ENCODE measurements at places on chromosomes 7 and 10.

GRCh38 chr10:51008346-51008745 lies 65.9 kb upstream of the PRKG1 start:
- DNase-seq, result no peak

- DNase-seq, result no peak
These were observed 1169.9 kb downstream of the TYW1 start for GRCh38 chr7:68166525-68166924.

DNA sequence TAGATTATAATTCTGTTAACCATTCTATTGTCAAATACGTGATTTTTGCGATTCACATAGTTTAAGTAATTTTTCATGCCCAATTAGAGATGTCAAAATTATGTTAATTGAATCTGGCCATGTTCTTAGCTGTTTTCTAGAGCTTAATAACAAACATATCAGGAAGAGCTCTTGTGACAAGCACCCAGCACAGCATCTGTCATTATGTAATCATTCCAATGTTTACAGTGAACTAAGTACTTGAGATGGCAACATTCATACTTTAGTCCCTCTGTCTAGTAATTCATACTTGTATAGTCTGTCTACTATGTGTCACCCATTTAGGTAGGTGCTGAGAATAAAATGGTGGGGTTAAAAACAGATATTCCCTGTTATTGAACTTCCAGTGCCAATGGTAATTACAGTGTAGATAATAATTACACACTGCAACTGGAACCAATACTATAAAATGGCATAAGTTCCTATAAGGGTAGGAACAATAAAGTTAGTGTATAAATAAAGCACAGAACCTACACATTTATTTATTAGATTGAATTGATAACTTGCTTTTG lies 55.2 kb downstream of the ZEB1 start:
- no peak for DNase-seq

GRCh38 chr10:121594623-121595350 lies 3.5 kb downstream of the FGFR2 start:
- no peak for DNase-seq

DNA sequence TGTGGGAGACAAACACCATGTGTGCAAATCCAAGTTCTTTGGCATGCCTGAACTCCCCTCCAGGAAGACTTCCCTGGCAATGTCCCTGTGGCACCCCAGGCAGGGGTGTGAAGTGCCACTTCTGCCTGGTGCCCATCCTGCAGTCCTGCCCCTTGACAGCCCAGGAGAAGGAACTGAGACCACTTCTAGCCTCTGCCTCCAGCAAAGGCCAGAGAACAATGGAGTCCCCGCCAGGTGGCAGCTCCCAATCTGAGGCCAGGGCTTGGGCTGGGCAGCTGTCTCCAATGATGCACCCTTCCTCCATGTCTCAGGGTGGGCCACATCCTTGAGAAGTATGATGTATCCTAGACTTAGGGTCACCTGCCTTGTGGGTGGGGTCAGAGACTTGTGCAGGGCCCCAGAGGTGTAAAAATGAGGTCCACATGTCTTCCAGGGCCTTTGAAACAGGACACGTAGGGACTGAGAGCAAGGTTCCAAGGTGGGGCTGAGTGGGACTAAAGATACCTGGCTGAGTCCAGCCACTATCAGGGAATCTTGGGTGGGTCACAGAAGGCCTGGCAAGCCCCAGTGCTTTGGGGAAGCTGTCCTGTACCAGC lies 5.5 kb downstream of the FXYD4 start:
- no peak for DNase-seq

GRCh38 chr10:64112701-64113355 lies 591.6 kb downstream of the REEP3 start:
- no peak for DNase-seq

DNA sequence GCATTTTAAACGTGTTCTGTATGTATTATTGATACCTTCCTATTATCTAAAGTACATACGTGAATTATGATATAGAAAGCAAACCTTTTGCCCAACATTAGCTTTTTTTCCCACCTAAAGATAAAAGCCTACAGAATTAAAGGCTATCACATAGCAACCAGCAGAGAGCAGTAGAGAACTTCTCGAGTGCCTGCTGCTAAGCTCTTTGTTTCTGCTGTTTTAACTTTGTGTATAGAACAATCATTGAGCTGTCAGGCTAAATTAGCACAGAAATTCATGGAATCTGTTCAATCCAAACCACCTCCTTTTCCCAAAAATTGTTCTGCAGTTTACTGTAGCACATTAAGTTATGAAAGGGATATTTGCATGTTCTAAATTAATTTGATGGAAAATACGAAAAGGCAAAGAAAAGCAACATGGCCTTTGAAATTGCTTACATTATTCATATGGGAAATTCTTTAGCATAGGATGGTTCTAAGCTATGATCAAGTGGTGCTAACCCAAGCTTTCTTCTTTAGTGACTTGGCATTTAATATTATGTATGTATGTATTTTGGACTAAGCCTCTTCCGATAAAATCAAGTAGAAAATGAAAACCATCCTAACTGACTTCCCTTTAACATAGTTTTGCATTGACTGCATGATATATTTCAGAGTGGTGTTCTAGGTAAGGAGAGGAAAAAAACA lies 1288.5 kb downstream of the GATA3 start:
- peak; percentile 68 for DNase-seq

- no peak for DNase-seq
These were observed 56.1 kb downstream of the GPR85 start for GRCh38 chr7:113030489-113030888.

DNA sequence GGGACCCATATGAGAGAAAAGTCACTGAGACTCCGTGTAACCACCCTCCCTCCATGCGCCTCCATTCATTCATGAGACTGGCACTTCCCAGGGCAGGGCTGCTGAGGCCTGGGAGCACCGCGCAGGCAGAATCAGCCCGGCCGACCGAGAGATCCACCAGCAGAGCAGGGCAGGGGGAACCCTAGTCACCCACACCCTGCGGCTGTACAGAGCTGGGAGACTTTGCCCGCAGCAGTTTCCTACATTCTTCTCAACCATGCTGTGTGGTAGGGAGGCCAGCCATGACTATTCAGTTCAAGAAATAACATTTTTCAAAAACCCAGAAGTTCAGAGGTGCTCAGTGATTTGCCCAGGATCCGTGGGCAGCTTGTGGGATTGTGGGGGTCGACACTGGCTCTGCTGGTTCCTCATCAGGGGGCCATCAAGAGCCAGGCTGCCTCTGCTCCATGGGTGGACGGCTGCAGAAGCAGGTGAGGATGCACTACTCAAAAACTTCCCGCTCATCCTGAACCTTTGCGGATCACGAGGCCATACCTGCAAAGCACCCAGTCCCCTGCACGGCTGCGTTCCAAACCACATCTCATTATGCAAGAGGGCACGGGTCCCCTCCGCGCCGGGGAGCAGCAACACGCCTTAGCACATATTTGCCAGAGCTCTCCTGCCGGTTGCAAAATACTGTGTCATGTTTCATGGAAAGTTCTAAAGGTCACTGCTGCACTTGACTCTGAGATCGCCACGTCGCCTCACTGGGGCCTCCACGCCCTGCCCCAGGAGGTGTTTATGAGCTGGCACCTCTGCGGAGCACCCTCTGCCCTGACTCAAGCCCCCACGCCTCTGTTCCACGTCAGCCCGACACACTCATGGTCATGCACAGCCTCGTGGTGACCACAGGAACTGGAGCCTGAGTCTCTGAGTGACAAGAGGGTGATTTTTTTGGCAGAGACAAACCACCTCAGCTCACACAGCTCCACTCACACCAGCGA lies 132.0 kb downstream of the PRKAG2 start:
- DNase-seq, result no peak

- peak; percentile 52 for DNase-seq
These were observed 25.6 kb downstream of the TMEM196 start for GRCh38 chr7:19747740-19748339.

GRCh38 chr10:30587522-30588031 lies 42.0 kb downstream of the LYZL2 start:
- DNase-seq, result peak; percentile 39

GRCh38 chr7:28065308-28065707 lies 115.3 kb downstream of the JAZF1 start:
- DNase-seq, result no peak

- no peak for DNase-seq
These were observed 12.1 kb downstream of the CSTF2T start for GRCh38 chr10:51687296-51687695.

- no peak for DNase-seq
These were observed 161.9 kb upstream of the WNT16 start for GRCh38 chr7:121166916-121167315.

DNA sequence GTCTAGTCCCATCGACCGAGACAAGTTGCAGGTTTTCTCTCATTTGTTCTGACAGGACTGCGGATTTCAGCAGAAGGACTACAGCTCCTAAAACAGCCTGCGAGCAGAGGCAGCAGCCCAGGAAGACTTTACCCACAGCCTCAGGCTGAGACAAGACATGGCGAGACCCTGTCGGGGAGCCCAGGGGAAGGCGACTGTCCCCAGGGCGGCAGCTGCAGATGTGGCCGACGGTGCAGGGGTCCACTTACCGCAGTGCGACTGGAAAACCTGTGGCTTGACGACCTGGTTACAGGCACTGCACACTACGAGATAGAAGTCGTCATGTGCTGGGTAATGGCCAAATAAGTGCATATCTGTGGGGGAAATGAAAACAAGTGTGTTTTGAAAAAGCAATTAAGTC lies 88.0 kb downstream of the ATXN7L1 start:
- no peak for DNase-seq

- no peak for DNase-seq
These were observed 32.9 kb upstream of the SDK1 start for GRCh38 chr7:3267966-3268690.

- DNase-seq, result no peak
These were observed 33.8 kb downstream of the SPAG6 start for GRCh38 chr10:22379059-22379458.

GRCh38 chr7:115851291-115851690 lies 179.3 kb downstream of the TFEC start:
- DNase-seq, result peak; percentile 57

- no peak for DNase-seq
These were observed 153.5 kb downstream of the PARD3 start for GRCh38 chr10:34661580-34661979.

GRCh38 chr7:149741629-149742028 lies 31.8 kb downstream of the ZNF467 start:
- no peak for DNase-seq

DNA sequence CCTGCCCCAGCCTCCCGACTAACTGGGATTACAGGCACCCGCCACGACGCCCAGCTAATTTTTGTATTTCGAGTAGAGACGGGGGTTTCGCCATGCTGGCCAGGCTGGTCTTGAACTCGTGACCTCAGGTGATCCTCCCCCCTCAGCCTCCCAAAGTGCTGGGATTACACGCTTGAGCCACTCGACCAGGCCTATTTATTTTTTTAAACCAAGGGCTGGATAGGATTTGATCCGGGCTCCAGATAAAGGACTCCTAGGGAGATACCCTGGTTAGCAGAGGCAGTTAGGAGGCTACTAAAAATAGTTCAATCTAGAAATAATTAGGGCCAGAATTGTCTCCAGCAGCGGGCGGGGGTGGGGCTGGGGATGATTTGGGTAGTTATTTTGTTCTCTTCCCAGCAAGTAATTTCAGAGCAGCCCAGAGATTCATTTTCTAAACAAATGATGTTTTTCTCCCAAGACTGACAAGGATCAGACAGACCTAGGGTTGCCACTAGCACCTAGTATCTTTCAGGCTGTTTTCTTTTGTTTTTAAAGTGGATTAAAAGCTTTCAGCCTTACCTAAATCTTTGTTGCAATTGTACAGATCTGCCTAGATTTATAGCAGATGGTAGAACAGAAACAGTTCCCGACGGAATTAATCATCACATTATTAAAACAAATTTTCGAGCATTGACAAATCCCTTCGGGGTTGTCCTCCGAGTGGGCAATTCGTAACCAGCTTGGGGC lies 859 bp upstream of the SMC3 start:
- no peak for DNase-seq

DNA sequence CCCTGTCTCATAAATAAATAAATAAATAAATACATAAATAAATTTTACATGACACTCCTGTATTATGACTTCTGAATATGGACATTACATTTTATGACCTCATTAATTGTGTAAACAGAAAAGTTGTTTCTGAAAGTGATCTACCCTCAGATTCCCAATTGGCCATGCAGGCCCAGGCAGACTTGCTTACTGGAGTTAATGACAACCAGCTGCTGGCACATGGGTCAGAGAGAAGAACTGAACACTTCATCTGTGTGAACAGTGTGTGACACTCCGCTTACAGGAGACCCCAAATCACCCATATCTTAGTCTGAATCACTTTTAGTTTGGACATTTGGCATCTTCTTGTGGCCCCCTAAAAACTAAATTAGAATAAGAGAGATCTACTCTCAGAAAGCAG lies 31.4 kb downstream of the PARP12 start:
- DNase-seq, result no peak

DNA sequence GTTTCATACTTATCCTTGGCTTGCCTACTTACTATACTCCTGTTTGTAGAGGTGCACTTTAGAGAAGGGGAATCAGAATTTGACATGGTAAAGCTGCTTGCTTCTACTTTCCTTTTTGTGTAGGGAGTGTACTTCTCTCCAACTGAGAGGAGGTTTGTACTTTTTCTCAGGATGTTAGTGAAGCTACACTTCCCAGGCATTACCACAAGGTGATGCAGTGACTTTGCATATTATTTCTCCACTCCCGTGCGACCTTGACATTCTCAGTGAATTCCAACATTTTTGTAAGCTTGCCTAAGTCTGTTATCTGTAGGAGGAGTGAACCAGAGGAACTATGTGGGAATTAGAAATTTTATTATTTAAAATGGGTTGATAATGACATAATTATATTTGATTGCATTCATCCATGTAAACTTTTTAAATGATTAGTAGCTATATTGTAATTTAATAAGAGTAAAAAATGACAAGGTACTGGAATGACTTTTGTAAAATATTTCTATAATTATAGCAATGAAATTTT lies 5.2 kb downstream of the TAX1BP1 start:
- DNase-seq, result peak; percentile 67

DNA sequence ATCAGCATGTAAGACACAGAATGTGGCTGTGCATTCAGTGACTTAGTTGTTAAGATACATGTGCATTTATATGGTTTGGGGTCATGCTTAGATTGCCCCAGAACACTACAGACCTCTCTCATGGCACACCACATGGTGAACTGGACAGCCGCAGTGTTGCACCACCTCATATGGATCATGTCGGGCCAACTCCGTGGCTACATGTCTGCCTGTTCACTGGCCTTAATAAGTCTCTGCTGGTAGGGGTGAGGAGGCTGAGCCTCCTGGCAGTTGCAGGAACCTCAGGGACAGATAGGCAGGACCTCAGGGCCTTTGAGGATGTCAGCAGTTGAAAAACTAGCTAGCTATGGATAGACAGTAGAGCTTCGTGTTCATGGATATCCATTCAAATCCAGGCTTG lies 751.0 kb downstream of the GRID1 start:
- DNase-seq, result no peak

DNA sequence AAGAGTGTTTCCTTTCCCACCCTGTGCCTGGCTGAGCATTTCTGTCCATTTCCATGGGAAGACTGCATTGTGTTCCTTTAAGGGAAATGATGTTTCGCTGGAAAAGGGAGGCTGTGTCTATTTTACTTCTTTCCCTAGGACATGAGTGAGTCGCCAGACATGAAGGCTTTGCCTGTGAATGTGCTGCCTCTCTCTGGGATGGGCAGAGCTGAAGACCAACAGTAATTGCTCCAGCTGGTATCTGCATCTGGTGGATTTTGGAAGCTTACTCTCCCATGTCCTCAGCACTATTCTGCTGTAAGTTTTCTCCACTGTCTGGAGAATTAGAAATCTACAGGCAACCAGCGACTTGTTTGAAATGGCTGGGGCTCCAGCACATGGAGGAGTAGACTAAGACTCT lies 264.6 kb upstream of the BMPER start:
- DNase-seq, result no peak

- no peak for DNase-seq
These were observed 78.0 kb upstream of the TNS3 start for GRCh38 chr7:47659664-47660462.

- DNase-seq, result no peak
These were observed 90.2 kb upstream of the RET start for GRCh38 chr10:42986633-42987032.

Measured in hematopoietic multipotent progenitor cell treated with erythropoietin and hydrocortisone succinate and interleukin-3 and kit ligand, for 8 days (in vitro differentiated cells).